Smooth muscle cell of trachea (primary cell): ENCODE measurements at places on chromosomes 4 and X. TPM values are rescaled to one million over a fixed set of nuclear protein-coding genes. Genes with fewer than 3 reads are reported as not detected.

PHOX2B gene
- total RNA-seq = not detected in 2 replicates

ARHGAP24 gene
- total RNA-seq = 35.1 and 35.9 TPM in 2 replicates

GSX2 gene
- total RNA-seq = not detected in 2 replicates

NHS gene
- 3.9 and 4.6 TPM in 2 replicates for total RNA-seq

ANKRD50 gene
- 23.8 and 27.8 TPM in 2 replicates for total RNA-seq

NDNF gene
- total RNA-seq = 0.50 and 1.6 TPM in 2 replicates

CEP135 gene
- 3.5 and 8.9 TPM in 2 replicates for total RNA-seq

H2BW2 gene
- under 0.01 TPM in 1 of 2 replicates, not detected in the other for total RNA-seq

COX7B2 gene
- not detected in 2 replicates for total RNA-seq

KLB gene
- total RNA-seq = 0.15 TPM in 1 of 2 replicates, not detected in the other

MAP9 gene
- 8.1 and 18.9 TPM in 2 replicates for total RNA-seq

CXCL6 gene
- 1.5 and 3.5 TPM in 2 replicates for total RNA-seq

ARSJ gene
- total RNA-seq = 28.0 and 31.4 TPM in 2 replicates

PABPC1L2A gene
- not detected in 2 replicates for total RNA-seq
